ENCODE measurements at places on chromosomes 13 and 19.

- DNase-seq, result no peak
These were observed 5.3 kb downstream of the PTBP1 start for GRCh38 chr19:802498-803098.

- DNase-seq, result no peak
These were observed 1140.3 kb upstream of the SLC10A2 start for GRCh38 chr13:104206450-104207044.

DNA sequence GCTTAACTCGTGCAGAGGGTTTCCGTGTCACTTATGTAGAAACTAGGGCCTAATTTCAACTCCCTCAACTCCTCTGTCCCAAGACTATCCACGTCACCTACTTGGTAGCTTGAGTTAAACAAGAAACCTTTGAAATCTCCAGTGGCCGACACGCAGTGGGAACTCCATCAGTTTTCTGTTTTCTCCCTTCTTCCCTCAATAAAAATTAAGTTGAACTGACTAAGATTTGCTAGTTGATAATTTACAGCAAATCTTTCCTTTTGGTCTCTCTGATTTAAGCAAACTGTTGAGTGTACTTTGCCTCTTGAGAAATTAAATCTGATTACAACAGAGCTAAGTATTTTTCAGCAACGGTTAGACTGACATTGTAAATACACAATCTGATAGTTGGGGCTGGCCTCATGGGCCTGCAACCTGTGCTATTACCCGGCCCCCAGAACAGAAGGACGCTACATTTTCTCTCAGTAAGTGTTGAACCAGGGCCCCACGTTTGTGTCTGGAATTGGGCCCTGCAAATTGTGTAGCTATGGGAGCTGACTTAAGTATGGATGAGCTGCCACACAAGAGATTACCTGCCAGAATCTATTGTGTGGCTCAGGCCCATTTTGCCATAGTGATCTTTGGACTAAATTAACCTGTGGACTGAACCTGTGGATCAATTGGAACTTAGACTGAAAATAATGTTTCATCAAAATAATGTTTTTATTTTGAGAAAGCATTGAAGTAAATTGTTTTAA, 708 bp upstream of the ESD start:
- DNase-seq, result no peak

DNA sequence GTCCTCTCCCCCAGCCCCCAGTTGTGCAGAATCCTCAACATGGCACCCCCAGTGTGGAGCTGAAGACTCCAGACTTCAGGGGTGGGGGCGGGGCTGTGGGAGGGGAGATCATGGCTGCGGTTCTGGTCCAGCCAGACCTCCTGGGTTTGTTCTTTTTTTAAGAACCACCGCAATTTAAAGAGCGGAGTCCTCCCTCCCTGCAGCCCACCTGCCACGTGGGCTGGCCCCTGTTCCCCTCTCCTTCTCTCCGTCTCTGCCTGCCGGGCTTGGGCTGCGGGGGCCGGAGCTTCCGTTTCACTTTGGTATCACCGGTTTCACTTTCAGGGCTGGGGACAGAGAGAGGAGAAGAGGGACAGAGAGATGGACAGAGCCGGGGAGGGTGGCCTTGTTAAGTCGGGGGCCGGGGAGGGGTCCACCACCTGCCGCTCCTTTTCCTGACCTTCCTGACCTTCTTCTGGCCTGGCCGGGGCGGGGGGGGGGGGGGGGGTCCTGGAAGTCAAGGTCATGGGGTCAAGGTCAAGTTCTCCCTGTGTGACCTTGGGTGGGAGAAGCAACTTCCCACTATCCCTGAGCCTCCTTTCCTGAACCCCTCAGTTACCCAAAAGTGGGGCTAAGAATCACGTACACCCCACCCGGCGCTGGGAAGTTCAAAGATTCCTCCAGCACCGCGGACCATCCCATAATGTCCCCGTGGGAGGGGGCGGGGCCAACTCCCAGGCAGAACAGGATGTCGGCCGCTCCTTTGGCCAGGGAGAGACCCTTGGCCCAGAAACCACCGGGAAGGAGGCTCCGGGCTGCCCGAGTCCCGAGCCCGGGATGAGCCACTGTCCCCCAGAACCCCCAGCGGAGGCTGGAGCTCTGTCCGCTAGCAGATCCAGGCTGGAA, 11.3 kb upstream of the ZBTB7A start:
- no peak for DNase-seq

GRCh38 chr19:45653634-45654033, 14.4 kb upstream of the GIPR start:
- DNase-seq, result no peak

DNA sequence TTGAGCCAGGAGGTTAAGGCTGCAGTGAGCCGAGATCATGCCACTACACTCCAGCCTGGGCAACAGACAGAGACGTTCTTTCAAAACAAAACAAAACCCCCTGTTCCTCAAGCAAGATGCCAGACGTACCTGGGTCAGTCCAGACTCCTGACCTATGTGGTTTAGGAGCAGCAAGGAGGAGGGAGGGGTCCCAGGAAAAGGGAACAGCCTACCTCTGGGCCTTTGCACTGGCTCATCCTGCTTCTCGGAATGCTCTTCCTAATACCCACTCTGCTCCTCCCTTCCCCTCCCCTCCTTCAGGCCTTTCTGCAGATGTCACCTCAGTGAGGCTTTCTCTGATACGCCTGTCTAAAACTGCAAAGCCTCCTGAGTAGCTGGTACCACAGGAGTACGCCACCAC, 9.5 kb downstream of the RINL start:
- no peak for DNase-seq

GRCh38 chr13:54687173-54687572, 1658.6 kb downstream of the OLFM4 start:
- no peak for DNase-seq

GRCh38 chr19:39166571-39167391, 30.0 kb upstream of the NCCRP1 start:
- no peak for DNase-seq

DNA sequence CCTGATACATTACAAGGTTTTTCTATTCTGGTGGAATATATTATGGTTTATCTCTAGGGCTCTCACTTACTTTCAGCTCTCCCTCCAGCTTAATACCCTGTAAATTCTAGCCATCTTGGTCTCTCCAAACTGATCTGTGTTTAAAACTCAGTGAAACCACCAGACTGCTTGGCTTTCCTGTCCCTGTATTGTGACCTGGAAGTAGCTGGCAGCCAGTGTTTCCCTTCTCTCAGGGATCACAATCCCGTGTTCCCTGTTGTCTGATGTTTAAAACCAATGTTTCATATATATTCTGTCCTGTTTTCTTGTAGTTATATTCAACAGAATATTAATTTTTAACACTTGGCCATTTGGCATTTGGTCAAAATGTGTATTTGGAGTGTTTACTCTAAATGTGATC, 8.0 kb downstream of the AKAP11 start:
- no peak for DNase-seq

DNA sequence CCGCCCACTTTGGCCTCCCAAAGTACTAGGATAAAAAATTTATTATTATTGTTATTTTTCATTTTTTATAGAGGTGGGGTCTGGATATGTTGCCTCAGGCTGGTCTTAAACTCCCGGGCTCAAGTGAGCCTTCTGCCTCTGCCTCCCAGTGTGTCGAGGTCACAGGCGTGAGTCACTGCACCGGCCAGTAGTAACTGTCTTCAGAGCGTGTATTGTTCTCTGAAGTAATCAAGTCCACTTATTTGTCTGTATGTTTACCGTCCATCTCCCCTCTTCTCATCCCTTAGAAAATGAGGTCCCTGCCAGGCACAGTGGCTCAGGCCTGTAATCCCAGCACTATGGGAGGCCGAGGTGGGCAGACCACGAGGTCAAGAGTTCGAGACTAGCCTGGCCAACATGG, 18.2 kb upstream of the SULT2B1 start:
- DNase-seq, result no peak

DNA sequence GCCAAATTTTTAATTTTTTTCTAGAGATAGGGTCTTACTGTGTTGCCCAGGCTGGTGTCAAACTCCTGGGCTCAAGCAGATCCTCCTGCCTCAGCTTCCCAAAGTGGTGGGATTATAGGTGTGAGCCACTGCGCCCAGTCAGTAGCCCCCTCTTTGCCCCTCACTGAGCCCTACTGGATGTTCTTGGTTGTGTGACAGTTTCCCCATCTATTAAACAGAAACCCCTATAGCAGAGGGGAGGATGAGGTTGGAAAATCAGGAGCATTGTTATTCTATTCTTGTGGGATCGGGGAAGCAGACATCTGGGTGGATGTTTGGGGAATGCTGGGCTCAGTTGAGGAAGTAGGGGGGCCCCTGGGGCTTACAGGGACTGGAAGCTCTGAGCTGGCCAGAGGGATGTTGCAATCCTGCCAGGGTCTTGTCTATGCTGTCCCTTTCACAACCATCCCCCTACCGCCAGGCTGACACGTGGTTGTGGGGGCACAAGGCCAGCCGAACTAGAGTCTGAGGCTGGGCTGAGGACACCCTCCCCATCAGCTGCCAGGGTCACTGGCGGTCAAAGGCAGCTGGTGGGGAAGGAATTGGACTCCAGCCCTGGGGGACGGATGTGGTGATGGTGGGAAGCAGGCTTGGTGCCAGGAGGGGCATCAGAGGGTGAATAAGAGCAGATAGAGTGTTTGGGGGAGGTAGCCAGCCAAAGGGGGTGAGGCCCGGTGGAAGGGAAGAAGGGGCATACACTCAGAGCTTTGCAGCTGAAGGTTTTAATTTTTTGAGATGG, 10.9 kb downstream of the APOC1 start:
- DNase-seq, result no peak

GRCh38 chr13:38417727-38418126, 68.1 kb downstream of the UFM1 start:
- DNase-seq, result no peak

- DNase-seq, result no peak
These were observed 61.1 kb downstream of the GSX1 start for GRCh38 chr13:27853335-27853734.

- no peak for DNase-seq
These were observed 11.7 kb downstream of the KCNRG start for GRCh38 chr13:50026788-50027473.

DNA sequence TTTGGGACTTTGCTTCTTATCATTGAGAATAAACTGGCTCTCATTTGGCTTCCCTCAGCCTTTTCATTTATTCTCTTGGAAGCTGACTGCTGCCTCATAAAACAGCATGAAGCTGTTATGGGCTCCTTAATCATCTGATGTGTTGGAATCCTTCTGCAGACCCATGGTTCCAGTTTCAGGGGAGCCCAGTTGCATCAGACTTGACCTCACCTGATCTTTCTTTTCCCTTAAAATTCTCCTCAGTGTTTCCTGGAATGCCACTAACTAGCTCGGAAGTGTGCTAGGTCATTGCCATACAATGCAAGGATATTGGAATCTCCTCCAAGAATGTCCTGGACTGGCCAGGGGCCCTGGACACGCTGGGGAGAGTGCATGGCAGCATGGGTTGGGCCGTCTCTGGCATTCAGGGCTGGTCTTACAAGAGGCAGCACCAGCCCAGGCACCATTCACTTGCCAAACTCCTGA, 158.7 kb downstream of the FLT1 start:
- no peak for DNase-seq

GRCh38 chr13:112467236-112467635, 91.1 kb downstream of the SPACA7 start:
- DNase-seq, result no peak

GRCh38 chr19:12485052-12485416, 418 bp upstream of the ZNF709 start:
- DNase-seq, result no peak

DNA sequence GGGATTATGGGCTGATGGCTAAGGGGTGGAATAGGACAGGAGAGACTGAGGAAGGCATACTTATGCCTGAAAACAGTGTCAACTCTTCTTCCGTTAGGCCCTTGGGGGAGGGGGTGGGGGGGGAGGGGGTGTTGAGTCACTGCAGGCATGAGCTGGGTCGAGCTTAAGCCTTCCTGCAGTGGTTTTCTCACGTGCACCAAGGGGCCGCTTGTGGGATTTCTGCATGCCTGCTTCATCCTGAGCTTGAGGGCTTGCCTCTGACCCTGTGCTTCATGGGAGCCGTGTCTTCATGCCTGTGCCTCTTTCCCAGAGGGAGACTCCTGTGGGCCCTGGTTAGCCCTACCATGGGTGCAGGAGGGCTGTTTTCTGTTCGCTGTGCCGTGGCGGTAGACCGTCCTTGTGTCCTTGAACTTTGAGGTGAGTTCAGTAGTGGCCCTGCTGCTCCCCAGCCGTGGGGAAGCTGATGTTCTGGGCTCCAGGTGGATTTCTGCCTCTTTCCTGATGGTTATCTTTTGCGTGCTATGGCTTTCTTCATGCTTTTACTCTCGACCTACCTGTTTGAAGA, 186.1 kb downstream of the PCCA start:
- no peak for DNase-seq

- DNase-seq, result no peak
These were observed 153.1 kb downstream of the KDM4B start for GRCh38 chr19:5122121-5122400.

GRCh38 chr19:35895911-35896642, 4.3 kb downstream of the NFKBID start:
- DNase-seq, result no peak

GRCh38 chr19:5822181-5822844, 17.2 kb downstream of the FUT6 start:
- DNase-seq, result no peak

DNA sequence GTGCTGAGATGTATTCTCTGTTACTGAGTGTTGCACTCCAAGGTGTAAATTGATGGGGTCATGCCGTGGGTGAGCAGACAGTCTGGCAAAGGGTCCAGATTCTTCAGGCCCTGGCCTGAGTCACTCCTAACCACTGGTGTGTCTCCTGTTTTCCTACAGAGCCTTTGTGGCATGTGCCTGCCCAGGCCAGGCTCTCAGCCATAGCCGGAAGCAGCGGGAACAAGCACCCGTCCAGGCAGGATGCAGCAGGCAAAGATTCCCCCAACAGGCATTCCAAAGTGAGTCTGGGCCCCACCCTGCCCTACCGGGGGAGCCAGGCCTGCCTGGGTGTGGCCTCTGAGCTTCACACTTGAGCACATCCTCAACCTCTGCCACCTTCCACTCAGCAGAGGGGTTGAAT, 61.9 kb downstream of the DPF1 start:
- DNase-seq, result no peak

DNA sequence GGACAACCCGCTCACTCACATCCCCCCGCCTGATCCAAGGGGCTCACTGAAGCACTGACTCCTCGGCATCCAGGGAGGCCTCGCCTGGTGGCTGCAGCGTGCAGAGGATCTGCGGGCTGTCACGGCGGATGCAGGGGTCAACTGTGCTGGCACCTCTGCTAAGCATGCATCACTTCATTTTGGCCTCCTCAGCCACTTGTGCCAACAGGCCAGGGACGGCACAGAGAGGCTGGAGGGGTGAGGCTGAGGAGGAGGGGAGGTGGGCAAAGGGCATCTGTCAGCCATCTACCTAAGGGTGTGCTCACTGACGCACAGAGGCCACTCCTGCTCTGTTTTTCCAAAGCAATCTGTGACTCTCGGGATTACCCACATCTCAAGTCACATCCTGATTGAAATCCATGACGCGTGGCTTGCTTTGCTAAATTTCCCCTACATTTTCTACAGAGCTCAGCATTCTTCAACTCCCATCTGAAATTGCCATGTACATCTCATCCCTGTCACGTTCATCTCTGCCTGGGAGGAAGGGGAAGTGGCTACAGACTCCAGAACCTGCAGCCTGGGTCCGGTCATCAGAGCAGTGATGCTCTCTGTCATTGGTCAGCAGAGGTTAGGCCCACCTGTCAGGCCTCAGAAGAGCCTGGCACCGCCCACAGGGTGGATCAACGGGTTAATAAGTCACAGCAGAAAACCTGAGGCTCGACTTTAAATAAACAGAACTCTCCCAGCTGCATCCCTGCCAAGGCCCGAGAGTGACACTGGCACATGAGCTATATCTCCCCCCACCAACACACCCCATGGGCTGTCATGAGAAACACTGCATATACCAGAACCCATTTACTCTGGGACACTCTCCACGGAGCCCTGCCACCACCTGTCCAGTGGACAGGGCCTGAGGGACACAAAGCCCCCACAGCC, 17.6 kb downstream of the ELL start:
- DNase-seq, result no peak

All from activated T-cell treated with anti-CD3 and anti-CD28 coated beads for 48 hours (primary cell).